HFFc6 (cell line): ENCODE measurements at places on chromosomes 4 and X. TPM values are rescaled to one million over a fixed set of nuclear protein-coding genes. Genes with fewer than 3 reads are reported as not detected.

Gene JCHAIN
- 0.15 to 2.0 TPM (median 0.66 TPM) in 3 replicates for total RNA-seq

Gene NHSL2
- 0.53 to 0.65 TPM (median 0.58 TPM) in 3 replicates for total RNA-seq

Gene COMMD8
- 34.7 to 38.6 TPM (median 36.3 TPM) in 3 replicates for total RNA-seq

Gene NPY1R
- total RNA-seq = not detected in 3 replicates

Gene TLR10
- not detected in 3 replicates for total RNA-seq

Gene MAGIX
- total RNA-seq = 1.0 to 1.3 TPM (median 1.1 TPM) in 3 replicates

Gene GASK1B
- 2.2 to 7.2 TPM (median 2.7 TPM) in 3 replicates for total RNA-seq

Gene PDCL2
- total RNA-seq = not detected in 3 replicates

Gene CYTL1
- total RNA-seq = not detected in 3 replicates

Gene SSX4B
- total RNA-seq = not detected in 3 replicates

Gene SHROOM3
- total RNA-seq = 39.1 and 93.6 TPM in 2 replicates

Gene TMEM271
- not detected in 3 replicates for total RNA-seq

Gene VSIG1
- not detected in 3 replicates for total RNA-seq

Gene MUC7
- total RNA-seq = not detected in 3 replicates

Gene TKTL1
- total RNA-seq = not detected in 3 replicates

Gene DCHS2
- total RNA-seq = not detected in 3 replicates

Gene CTAG1A
- not detected in 3 replicates for total RNA-seq

Gene ZNF732
- not detected in 3 replicates for total RNA-seq

Gene PPP2R2C
- 0.05 to 0.24 TPM in 2 of 3 replicates, not detected in the other for total RNA-seq

Gene FRMPD4
- total RNA-seq = 0.12 to 0.40 TPM (median 0.14 TPM) in 3 replicates

Gene BANK1
- 0.15 to 0.20 TPM in 2 of 3 replicates, not detected in the other for total RNA-seq

Gene SUPT20HL2
- not detected in 3 replicates for total RNA-seq

Gene IL13RA1
- 61.1 and 61.4 TPM in 2 replicates for total RNA-seq

Gene SPON2
- total RNA-seq = 10.3 to 48.1 TPM (median 17.2 TPM) in 3 replicates

Gene SCML2
- 0.97 to 2.3 TPM (median 1.9 TPM) in 3 replicates for total RNA-seq

Gene PRDX4
- 138 to 144 TPM (median 139 TPM) in 3 replicates for total RNA-seq

Gene SLC7A11
- total RNA-seq = 12.0 to 54.1 TPM (median 16.4 TPM) in 3 replicates

Gene AFF2
- not detected in 3 replicates for total RNA-seq

Gene NEIL3
- total RNA-seq = 4.1 to 8.8 TPM (median 8.1 TPM) in 3 replicates

Gene ARSJ
- 33.4 to 40.6 TPM (median 36.5 TPM) in 3 replicates for total RNA-seq

Gene KIT
- 0.35 to 1.3 TPM (median 0.69 TPM) in 3 replicates for total RNA-seq

Gene TRPC5OS
- not detected in 3 replicates for total RNA-seq

Gene ADRA2C
- 0.26 TPM in 2 replicates for total RNA-seq

Gene ATP2B3
- total RNA-seq = not detected in 2 replicates

Gene PCDH18
- total RNA-seq = 41.6 to 55.1 TPM (median 48.4 TPM) in 3 replicates

Gene VEGFC
- total RNA-seq = 315 and 323 TPM in 2 replicates

Gene LANCL3
- total RNA-seq = 0.02 to 0.03 TPM in 2 of 3 replicates, not detected in the other

Gene COX18
- 12.7 to 15.6 TPM (median 13.5 TPM) in 3 replicates for total RNA-seq

Gene CDKL2
- total RNA-seq = 0.14 to 0.41 TPM (median 0.24 TPM) in 3 replicates

Gene SPOCK3
- not detected in 3 replicates for total RNA-seq

Gene P2RY10
- total RNA-seq = not detected in 2 replicates

Gene NXF2B
- total RNA-seq = not detected in 3 replicates
